Stimulated activated CD8-positive, alpha-beta memory T cell treated with anti-CD3 and anti-CD28 coated beads, Interleukin-4, amount 100 ng/mL, for 4 hours (primary cell): ENCODE measurements at places on chromosomes 1 and 21.

GRCh38 chr1:227416156-227416830 is 98.0 kb upstream of the CDC42BPA start:
- no peak for DNase-seq

DNA sequence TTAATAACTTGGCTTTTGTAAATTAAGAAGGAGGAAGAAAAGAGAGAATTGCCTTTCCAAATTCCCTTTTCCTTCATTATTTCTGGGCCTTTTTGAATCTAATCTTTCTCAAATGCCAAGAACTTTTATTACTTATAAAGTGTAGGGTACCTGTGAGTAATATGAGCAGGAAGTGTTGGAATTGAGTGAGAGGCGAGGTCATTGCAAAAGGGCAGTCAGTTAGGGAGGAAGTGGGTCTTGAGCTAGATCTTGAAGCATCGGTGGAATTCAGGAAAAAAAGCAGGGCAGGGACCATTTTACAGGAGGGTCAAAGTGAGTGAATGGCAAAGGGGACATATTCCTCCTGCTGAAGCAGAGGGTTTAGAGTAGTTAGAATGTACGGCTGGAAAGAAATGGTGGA is 23.4 kb downstream of the DDI2 start:
- DNase-seq, result no peak

- DNase-seq, result no peak
These were observed 47.6 kb downstream of the SEC16B start for GRCh38 chr1:177922209-177922608.

- no peak for DNase-seq
These were observed 14.6 kb upstream of the TMEM61 start for GRCh38 chr1:54965624-54966340.

- no peak for DNase-seq
These were observed 41.9 kb downstream of the OBSCN start for GRCh38 chr1:228249513-228250305.

GRCh38 chr1:86957221-86957620 is 42.8 kb downstream of the HS2ST1 start:
- no peak for DNase-seq

DNA sequence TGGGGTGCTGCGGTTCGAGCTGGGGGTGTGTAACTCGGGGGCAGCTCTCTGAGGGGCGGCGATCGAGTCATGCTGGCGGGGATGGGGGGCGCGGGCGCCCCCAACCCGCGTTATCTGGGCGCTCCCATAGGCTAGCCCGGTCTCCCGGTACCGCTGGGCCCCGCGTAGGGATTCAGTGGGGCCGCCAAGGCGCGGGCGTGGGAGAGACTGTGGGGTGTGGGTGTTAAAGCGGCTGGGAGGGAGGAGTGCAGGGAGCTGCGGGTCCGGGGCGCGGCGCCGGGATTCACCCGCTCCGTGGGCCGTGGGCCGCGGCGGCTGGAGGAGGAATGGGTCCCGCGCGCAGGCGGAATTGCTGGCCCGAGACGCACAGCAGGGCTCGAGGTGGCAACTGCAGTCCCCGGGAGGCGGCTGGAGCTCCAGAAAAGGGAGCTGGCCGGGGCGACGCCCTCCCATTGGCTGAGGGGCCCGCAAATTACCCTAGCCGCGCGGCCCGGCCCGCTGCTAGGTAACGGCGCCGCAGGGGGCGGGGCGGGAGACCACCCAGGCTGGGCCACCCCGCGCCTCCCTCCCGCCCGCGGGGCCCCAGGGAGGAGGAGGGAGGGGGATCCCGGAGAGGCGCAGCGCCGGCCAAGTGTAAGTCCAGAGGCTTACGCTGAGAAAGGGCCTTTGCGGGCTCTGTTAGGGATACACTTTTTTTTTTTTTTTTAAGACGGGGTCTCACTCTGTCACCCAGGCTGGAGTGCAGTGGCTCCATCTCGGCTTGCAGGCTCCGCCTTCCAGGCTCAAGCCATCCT is at the start of gene PTCH2:
PTCH2 (minus strand) TSS at position 392 of the 794 bp plus-strand sequence; CDS start at position 71, 321 bp downstream.
- no peak for DNase-seq

DNA sequence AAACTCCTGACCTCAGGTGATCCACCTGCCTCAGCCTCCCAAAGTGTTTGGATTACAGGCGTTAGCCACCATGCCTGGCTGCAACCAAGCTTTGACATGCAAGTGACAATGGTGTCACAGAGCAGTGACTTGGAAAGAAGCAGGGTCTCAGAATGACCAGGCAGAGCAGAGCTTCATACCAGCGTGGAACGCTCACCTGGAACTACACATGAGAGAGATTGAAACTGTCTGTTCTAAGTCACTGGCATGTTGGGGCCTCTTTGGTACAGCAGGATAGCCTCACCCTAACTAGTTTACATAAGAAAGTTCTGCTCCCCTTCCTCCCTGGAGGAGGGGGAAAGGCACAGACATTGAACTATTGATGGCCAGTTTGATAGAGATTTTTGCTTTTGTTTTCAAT is 47.5 kb upstream of the ITPKB start:
- no peak for DNase-seq

DNA sequence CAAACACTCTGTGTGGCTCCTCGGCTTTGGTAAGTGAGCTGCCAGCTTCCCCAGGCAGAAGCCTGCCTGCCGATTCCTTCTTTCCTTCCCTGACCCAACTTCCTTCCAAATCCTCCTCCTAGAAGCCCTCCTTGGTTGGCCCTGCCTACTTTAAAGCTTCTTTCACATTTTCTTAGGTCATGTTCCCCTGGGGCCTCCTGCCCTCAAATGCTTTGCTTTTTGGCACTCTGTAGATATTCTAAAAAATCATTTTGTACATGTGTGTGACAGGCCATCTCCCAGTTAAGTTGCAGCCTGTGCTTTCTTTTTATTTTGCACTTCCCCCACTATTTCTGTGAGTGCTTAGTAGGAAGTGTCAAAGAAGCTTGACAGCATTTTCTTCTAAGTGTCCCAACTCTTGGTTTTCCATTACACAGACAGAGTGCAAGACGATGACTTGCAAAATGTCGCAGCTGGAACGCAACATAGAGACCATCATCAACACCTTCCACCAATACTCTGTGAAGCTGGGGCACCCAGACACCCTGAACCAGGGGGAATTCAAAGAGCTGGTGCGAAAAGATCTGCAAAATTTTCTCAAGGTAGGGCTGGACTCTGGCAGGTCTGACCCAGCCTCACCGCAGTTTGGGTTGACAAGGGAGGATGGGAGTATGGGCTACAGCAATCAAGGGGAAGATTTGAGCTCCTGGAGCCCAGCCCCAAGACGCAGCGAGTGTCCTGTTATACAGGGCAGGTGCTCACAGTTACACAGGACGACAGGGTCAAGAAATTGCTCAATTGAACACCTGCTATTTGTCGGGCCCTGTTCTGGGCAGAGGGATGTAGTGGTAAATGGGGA is at the start of gene S100A9:
S100A9 (plus strand) TSS at position 2 of the 838 bp plus-strand sequence; CDS start at position 432, 430 bp downstream.
- no peak for DNase-seq

DNA sequence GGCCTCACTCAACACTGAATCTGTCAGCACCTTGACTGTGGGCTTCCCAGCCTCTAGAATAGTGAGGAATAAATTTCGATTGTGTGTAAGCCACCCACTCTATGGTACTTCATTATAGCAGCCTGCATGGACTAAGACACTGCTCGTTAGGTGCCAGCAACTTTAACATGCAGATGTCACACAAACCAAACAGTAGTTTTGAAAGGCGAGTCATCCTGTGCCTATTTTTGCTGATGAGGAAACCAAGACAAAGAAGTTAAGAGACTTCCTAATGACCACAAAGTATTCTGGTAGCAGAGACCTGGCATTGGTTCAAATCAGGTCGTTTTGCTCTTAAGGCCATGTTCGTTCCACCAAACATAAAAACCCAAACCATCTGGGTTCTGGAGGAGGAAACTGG is 42.9 kb downstream of the BATF3 start:
- no peak for DNase-seq

GRCh38 chr21:46092026-46092764 is 5.7 kb upstream of the COL6A2 start:
- no peak for DNase-seq

GRCh38 chr1:104196136-104196535 is 446.4 kb downstream of the AMY1C start:
- no peak for DNase-seq

DNA sequence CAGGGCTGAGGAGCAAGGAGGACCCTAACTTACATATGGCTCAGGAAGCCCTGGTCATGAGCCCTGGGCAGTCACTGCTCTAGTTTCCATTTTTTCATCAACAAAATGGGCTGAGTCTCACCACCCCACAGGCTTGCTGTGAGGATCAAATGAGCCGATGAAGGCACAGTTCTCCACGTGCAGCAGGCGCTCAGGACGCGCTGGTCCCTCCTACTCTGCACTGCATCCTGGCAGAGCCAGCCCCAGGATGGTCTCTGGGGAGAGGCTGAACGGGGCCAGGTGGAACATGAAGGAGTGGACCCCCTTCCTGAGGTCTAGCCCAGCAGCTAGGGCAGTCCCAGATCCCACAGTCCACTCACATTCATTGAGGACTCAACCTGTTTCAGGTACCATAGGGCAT is 349.3 kb downstream of the PTPRU start:
- no peak for DNase-seq

DNA sequence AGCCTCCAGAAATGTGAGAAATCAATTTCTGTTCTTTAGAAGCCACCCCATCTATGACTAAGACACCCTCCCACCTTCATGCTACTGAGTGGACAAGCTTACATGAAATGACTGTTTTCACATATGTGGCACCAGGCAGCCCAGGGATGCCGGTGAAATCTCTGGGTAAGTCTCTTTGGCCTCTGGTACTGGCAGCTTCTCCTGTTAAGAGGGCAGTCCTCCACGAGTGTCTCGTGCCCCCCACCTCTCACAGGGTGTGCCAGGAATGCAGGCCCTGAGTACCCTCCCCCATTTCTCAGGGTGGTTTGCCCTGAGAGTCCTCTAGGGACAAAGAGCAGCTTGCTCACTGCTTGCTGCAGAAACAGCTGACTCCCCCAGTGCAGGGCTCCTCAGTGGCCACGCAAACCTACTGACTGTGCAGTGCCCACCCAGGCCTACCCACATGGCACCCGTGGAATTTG is 3.2 kb upstream of the PRXL2B start:
- DNase-seq, result no peak

GRCh38 chr1:48493041-48493440 is 21.0 kb upstream of the SPATA6 start:
- DNase-seq, result no peak

- no peak for DNase-seq
These were observed 17.1 kb downstream of the ABCG1 start for GRCh38 chr21:42236014-42236413.

GRCh38 chr1:235986869-235987268 is 78.0 kb downstream of the NID1 start:
- no peak for DNase-seq

DNA sequence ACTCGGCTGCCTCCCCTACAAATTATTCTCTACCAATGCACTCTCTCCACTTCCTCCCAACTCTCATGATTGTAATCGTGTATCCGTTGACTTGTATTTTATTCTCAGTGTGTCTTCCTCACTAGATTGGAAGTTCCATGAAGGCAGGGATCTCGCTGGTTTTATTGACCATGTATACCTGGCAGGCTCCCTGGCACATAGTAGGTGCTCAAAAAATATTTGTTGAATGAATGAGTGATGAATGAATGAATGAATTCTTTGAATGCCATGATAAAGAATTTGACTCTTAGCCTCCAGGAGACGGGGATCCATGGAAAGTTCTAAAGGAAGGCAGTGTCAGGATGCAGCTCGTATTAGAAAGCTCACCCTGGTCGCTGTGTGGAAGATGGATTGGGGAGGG is 28.8 kb upstream of the WASF2 start:
- no peak for DNase-seq

DNA sequence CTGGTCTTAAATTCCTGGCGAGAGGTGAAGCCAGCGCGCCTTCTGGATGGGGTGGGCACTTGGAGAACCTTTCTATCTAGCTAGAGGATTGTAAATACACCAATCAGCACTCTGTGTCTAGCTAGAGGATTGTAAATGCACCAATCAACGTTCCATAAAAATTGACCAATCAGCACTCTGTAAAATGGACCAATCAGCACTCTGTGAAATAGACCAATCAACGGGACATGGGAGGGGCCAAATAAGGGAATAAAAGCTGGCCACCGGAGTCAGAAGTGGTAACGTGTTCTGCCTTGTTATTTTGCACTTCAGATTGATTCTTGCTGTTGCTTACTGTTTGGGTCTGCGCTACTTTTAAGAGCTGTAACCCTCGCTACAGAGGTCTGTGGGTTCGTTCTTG is 12.0 kb upstream of the LIN9 start:
- DNase-seq, result no peak

- DNase-seq, result no peak
These were observed 68.9 kb upstream of the PARP1 start for GRCh38 chr1:226476648-226477319.

DNA sequence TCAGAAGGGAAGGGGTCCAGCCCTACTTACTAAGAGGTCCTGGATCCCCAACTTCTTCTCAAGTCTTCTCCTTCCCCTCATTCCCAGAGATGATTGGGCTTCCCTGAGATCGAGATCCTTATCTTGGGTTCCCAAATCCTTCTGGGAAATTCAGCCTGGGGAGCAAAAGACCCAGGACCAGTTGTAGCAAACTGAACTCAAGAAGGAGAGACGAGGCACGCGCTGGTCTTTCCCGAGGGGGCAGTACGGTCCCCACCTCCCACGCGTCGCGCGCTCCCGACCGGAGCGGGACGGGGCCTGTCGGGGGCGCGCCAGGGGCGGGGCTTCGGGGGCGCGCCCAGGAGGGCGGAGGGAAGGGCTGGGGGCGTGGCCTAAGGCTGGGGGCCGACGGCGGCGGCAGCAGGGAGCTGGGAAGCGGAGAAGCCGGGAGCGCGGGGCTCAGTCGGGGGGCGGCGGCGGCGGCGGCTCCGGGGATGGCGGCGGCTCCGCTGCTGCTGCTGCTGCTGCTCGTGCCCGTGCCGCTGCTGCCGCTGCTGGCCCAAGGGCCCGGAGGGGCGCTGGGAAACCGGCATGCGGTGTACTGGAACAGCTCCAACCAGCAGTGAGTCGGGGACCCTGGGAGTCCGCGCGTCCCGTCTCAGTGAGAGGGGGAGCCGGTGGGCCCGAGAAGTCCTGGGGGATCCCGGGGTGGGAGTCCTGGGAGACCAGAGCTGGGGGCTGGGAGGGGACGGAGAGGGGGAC is at the start of gene EFNA3:
EFNA3 (plus strand) TSS at position 369 of the 741 bp plus-strand sequence; CDS start at position 474, 105 bp downstream.
- DNase-seq, result no peak

GRCh38 chr1:100377590-100378361 is 25.5 kb downstream of the CDC14A start:
- DNase-seq, result no peak

GRCh38 chr21:33670076-33670978 is 28.0 kb downstream of the ITSN1 start:
- no peak for DNase-seq

DNA sequence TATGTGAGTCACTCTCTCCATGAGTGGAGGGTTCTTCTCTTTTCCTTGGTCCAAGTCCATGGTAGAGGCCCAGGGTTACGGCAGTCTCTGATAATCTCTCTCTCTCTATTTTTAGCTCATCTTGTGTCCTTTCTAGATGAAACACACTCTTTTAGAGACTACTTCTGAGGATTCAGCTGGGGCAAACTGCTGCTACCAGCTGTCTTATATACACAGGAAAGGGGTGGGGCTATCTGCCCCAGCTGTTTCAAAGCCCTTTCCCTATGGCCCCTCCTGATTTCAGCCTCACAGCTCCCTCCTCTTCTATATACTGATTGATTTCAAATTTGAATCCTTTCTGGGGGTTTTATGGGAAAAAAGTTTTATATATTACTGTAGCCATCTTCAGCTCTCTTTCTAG is 324.8 kb downstream of the RWDD3 start:
- no peak for DNase-seq

- no peak for DNase-seq
These were observed 788.4 kb upstream of the PRMT6 start for GRCh38 chr1:106268070-106268469.

- no peak for DNase-seq
These were observed 58.2 kb upstream of the SLC45A1 start for GRCh38 chr1:8259498-8260290.

- DNase-seq, result peak; percentile 24
These were observed 1.5 kb downstream of the HIPK1 start for GRCh38 chr1:113930499-113931161.

- DNase-seq, result no peak
These were observed 120.7 kb downstream of the SEC16B start for GRCh38 chr1:177849130-177849529.
